ENCODE measurements at places on chromosomes 3 and 15. TPM values are rescaled to one million over a fixed set of nuclear protein-coding genes. Genes with fewer than 3 reads are reported as not detected.

DNA sequence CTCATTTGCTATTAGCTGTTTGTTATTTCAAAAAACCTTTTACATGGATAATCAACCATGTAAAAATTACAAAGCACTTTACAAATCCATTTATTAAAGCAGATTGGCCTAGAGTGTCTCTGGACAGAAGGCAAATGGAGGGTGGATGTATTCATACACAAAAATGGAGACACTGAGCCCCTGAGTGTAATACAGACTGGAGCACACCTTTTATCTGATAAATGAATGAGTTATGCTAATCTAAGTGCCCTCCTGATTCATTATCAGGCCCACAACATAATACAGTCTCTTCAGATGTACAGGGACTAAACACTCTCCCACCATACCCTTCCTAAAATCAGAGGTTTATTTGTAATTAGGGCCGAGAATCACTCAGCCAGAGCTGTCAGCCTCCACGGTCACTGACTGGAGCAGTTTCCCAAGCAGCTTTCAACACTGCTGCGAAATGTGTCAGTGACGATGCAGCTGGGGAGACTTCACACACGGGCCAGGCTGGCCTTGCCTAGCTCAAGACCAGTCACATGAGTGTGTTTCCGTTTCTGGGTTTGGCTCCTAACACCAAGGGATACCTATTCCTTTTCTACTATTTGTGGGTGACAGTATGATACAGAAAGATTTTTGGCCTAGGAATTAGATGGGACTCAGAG lies 271.8 kb downstream of the ZIC1 start:
- no peak for DNase-seq

Gene GPR87
- total RNA-seq: not detected

GRCh38 chr3:56957522-56957921 lies 102.9 kb upstream of the SPATA12 start:
- no peak for DNase-seq

Gene NDN
- 71.7 TPM for total RNA-seq

GRCh38 chr3:24390169-24391130 lies 104.2 kb downstream of the THRB start:
- DNase-seq: no peak

Gene IL16
- 69.3 TPM for total RNA-seq

Gene GOLGA6L1
- not detected for total RNA-seq

DNA sequence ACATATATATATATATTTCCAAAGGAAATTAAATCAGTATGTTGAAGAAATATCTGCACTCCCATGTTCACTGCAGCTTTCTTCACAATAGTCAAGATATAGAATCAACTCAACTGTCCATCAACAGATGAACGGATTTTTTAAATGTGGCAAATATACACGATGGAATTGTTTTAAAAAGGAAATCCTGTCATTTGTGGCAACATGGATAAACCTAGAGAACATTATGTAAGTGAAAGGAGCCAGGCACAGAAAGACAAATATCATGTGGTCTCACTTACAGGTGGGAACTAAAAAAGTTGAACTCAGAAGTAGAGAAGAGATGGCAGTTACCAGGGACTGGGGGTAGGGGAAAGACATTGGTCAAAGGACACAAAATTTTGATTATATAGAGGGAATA lies 253.7 kb downstream of the ULK4 start:
- DNase-seq: no peak

- DNase-seq: no peak
These were observed 362.3 kb downstream of the WDR72 start for GRCh38 chr15:53397041-53397616.

Gene ANKRD63
- total RNA-seq: not detected

- no peak for DNase-seq
These were observed 175.6 kb upstream of the ATP10A start for GRCh38 chr15:26038693-26039092.

Gene LINGO1
- total RNA-seq: 0.42 TPM

All from tibial nerve (tissue), 4 donors.